Stimulated activated CD4-positive, alpha-beta T cell treated with anti-CD3 and anti-CD28 coated beads, Interleukin-15, amount 100 ng/mL, for 48 hours (primary cell): ENCODE measurements at places on chromosomes 2 and 18.

DNA sequence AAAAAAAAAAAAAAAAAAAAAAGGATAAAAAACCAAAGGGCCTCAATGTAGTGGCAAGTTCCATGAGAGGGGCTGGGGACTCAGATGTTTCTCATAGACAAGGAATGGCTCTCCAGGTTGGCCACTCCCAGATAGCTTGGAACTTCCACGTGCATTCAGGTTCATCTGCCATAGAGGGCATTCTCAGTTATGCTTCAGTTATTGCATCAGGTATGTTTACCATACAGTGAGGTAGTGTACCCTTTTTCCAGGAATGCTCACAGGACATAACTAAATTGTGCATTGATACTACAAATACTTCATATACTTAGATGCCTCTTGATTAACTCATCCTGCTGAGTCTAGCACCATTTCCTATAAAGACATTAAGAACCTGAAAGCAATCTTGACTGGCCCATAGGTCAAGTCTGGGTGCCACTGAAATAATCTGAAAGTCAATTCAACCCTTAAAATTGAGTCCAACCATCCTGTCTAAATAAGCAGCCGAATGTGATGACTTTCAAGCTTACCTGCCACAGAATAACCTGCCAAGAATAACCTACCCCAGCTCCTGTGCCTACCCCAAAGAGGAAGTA, 14.6 kb upstream of the KLHL23 start:
- DNase-seq, result no peak

DNA sequence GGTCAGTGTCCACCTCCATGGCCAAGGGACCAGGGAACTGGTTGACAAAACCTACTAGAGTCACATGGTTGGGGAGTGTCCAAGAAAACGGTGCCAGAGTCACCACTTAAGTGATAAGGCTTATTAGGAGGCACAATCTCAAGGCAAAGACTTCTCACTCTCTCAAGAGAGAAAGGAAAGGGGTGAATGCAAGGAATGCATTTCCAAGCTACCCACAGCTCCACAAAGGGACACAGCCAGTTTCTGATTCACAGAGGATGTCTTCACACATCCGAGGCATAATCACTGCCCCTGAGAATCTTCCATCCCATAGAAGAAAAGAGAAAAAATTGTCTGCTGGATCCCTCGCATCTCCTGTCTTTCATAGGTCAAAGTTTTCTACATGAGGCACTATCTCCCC, 269.3 kb downstream of the TNS1 start:
- DNase-seq, result no peak

DNA sequence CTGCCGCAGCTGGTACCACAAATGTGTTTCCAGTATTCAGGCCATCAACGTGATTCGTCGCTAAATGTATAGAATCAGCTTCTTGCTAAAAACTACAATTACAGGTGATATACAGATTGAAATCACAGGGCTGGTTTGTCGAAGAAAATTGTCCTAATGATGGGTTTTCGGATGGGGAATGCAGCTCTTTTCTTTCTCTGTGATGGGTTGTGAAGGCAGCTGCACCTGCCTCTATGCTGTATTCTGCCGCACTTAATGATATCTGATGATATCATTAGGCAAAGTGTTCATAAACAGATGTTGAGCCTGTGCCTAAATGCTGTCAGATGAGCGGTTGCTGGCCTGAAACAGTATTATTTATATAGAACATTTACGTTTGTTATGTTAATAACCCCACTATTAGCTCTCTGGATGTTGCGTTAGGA, 218.1 kb downstream of the ARHGAP15 start:
- DNase-seq, result no peak

GRCh38 chr2:231621051-231621879, 28.6 kb downstream of the TEX44 start:
- DNase-seq, result no peak

GRCh38 chr2:85905187-85905666, 16.4 kb upstream of the ST3GAL5 start:
- DNase-seq, result no peak

- no peak for DNase-seq
Measured at GRCh38 chr2:19702267-19702666, 199.5 kb downstream of the TTC32 start.

GRCh38 chr2:165958313-165958960, 4.9 kb upstream of the TTC21B start:
- DNase-seq, result no peak

GRCh38 chr2:179990676-179991317, 16.3 kb downstream of the CWC22 start:
- no peak for DNase-seq

DNA sequence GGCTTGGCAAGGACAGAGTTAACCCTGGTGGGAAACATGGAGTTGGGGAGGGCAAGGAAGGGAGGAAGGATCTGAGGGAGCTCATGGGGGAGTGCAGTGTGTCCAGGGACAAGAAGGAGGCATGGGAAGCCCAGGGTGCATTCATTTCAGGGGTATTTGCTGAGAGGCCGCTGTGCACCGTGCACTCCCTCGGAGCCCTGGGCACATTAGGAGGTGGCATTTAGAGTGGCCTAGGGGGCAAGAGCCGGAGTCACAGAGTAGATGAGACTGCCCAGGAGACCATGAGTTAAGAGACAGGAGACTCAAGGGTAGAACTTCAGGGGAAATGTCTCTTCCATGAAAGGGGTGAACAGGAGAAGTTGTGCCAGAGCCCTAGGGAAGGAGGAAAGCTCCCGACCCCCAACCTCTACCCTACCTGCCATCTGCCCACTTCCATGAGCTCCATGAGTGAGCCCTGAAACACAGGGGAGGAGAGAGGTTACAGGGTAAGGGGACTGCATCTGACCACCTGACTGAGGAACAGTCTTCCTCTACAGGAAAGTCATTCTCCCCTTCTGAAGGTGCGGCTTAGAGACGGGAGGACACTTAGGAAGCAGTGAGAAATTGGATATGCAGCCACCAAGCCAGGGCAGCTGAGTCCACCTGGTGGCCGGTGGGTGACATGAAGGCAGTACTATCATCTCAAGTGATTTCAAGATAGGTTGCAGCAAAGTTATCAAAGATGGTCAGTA, 58.5 kb upstream of the COPS8 start:
- DNase-seq, result peak; percentile 2

GRCh38 chr2:100260712-100261620, 61.3 kb downstream of the LONRF2 start:
- DNase-seq, result no peak

DNA sequence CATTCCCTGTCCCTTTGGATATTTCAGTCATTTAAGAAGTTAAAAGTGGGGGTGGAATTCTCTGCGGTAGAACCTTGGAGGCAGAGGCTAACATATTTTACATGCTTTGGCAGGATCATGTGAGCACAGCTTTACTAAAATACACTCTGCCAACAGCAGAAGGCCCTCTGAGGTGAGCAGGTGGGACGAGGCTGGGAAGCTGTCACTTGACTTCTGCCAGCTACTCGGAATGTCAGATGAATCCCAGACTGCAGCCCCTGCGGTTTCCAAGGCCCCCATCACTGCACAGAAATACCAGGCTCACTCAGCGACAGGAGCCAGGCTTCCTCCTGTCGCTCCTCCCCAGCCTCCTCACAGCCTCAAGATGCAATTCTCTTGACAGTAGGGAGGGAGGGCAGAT, 220.9 kb upstream of the REV1 start:
- no peak for DNase-seq
